ENCODE measurements at places on chromosomes 6 and 20.

- no peak overlapping the region for H3K27ac ChIP-seq
- H3K27me3 ChIP-seq = no peaks in the 10 kb centered on the region
- H3K4me3 ChIP-seq = no peak overlapping the region
- peaks cover 50% of the 10 kb centered on the region for H3K36me3 ChIP-seq
- no peak for DNase-seq
These were observed 10.5 kb downstream of the IBTK start for GRCh38 chr6:82237013-82237412.

GRCh38 chr6:20360471-20361119 lies 41.1 kb upstream of the E2F3 start:
- H3K27me3 ChIP-seq = peaks cover 9% of the 10 kb centered on the region
- DNase-seq = no peak
- H3K4me1 ChIP-seq = peaks cover 23% of the 10 kb centered on the region
- H3K36me3 ChIP-seq = peaks cover 9% of the 10 kb centered on the region
- no peak overlapping the region for H3K27ac ChIP-seq

GRCh38 chr20:32945710-32946221 lies 58.5 kb downstream of the SUN5 start:
- no peaks in the 10 kb centered on the region for H3K27me3 ChIP-seq
- peak overlapping the region; percentile 45 for H3K4me3 ChIP-seq
- peak overlapping the region; percentile 65 for H3K27ac ChIP-seq

DNA sequence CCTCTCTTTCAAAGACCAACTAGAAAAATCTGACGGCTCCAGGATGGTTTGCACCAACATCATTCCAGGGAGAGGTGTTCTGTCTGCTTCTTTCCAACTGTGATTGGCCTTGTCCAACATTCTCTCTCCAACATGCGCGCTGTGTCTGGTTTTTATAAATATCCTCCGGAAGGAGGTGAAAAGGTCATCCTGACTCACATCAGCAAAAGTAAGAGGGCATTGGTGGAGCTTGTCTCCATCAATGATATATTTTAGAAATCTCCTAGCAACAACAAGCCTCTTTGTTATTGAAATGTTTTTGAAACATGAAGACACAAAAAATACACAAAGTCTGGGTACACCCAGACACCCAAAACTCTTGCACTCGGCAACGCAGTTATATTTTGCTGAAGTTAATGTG lies 475.3 kb upstream of the JARID2 start:
- peaks cover 7% of the 10 kb centered on the region for H3K27me3 ChIP-seq
- H3K36me3 ChIP-seq = no peaks in the 10 kb centered on the region
- H3K27ac ChIP-seq = no peak overlapping the region
- no peak overlapping the region for H3K4me3 ChIP-seq
- DNase-seq = no peak
- no peaks in the 10 kb centered on the region for H3K4me1 ChIP-seq

DNA sequence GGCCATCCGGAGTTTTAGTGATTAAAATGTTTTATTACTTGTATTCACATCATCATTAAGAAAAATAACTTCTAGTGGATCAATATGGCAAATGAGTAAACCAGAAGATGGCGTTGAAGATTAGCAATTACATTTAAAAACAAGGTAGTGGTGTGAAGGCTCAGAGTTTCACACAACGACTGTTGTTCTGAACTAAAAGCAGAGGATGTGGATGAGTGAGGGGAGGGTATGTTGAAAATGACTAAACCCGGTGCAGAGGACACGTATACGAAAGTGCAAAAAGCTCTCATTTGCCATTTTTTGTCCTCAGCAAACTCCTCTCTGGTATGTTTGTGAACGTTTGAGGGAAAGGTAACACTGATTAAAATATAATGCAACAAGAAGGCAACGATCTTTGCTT lies 1.9 kb upstream of the IRF4 start:
- peaks cover 33% of the 10 kb centered on the region for H3K4me1 ChIP-seq
- peaks cover 21% of the 10 kb centered on the region for H3K36me3 ChIP-seq
- H3K4me3 ChIP-seq = peak overlapping the region; percentile 93
- peak; percentile 71 for DNase-seq
- H3K27me3 ChIP-seq = no peaks in the 10 kb centered on the region
- peak overlapping the region; percentile 98 for H3K27ac ChIP-seq

DNA sequence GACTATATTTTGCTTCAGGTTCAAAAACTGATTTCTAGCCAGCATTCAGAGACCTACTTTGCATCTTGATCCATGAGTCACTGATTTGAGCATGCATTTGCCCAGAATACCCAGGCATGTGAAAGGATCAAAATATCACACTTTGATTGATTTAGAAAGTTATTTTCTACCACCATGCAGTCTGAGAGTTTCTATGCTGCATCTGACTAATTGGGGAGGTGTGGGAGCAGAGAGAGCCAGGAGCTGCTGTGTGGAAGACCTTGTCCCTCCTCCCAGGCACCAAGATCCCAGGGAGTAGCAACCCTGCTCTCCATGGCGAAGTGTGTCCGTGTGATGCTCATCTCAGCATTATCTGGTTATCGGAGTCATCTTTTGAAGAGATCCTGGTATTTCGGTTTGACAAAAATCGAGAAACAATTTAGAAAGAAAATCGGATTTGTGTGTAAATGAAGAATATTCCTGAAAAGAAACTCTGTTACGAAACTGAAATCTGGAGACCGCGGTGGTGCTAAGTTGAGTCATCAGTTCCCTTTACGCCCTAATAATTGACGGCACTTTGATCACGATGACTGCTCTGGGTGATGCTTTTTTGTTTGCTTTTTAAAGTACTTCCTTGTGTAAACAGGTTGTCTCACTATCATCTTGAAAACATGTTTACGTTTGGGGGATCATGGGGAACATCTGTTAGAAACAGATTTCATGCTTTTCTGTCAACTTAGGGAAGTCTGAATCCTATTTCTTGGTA lies 193.4 kb downstream of the BACH2 start:
- H3K36me3 ChIP-seq = peaks cover 35% of the 10 kb centered on the region
- H3K27ac ChIP-seq = peak overlapping the region; percentile 41
- H3K4me1 ChIP-seq = peaks cover 56% of the 10 kb centered on the region
- DNase-seq = peak; percentile 45

DNA sequence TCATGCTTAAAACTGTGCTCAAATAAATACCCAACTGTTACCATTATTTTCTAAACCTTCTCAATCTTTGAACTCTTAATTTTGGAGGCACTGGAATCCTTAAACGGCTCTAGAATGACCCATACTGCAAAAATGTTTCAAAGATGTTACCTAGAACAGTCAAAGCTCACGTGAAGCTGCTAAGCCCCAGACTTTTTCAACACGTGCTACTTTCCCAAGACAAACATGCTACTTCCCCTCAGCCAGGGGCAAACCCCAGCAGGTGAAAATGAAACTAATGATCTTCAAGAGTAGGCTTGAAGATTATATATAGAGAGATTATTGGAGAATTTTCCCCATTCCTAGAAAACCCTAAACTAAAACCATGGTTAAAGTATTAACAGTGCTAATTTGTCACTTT lies 28.1 kb downstream of the HUS1B start:
- H3K4me3 ChIP-seq = no peak overlapping the region
- DNase-seq = no peak
- H3K27ac ChIP-seq = no peak overlapping the region
- H3K36me3 ChIP-seq = peaks cover 17% of the 10 kb centered on the region

DNA sequence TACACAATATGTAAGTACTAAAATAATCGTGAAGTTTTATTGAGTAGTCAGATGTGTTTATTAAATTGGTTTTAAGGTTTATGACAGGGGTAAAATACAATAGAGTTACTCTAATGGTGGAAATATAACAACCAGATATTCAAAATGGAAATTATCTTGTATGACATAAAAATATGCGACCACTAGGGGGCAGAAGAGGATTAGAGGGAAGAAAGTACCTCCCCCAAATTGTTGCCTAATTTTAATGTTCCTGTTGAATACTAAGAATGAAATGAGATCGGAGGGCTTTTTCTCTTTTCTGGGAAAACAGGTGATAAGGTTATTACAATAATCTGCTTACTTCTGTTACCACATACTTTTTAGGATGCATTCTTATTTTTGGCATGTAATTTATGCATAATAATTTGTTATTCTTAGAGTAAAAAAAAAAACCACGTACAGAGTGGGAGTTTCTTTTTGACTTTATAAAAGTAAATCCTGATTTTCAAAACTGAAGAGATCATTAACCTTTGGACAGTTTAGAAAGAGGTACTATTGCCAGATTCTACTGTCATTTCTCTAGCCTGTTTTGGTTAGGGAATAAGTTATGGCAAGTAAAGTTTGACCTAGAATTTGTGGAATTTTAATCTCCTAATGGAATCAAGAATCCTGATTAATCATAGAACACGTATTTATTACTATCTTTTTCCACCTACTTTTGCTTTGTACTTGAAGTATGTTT lies 159.2 kb downstream of the CD109 start:
- no peak for DNase-seq
- H3K4me3 ChIP-seq = no peak overlapping the region
- no peaks in the 10 kb centered on the region for H3K36me3 ChIP-seq
- no peaks in the 10 kb centered on the region for H3K4me1 ChIP-seq

- no peaks in the 10 kb centered on the region for H3K36me3 ChIP-seq
- H3K4me1 ChIP-seq = no peaks in the 10 kb centered on the region
- DNase-seq = no peak
- no peak overlapping the region for H3K27ac ChIP-seq
- H3K27me3 ChIP-seq = peaks cover 33% of the 10 kb centered on the region
These were observed 1.1 kb downstream of the TULP1 start for GRCh38 chr6:35511562-35511941.

DNA sequence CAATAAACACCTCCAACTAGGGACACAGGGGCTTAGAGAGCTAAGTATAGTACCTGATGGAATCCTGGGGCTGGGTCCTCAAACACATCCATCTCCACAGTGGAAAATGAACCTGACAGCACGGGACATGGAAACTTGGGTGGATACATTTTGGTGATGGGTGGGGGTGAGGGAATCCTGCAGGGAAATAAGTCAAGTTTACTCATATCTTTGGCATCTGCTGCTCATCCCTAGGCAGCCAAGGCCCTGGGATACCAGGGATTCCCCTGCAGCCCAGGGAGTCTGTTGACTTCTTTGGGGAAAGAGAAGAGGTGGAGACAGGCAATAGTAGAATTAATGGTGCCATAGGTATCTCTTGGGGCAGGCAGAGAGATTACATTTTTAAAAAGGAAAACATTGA lies 6.6 kb downstream of the APOBEC2 start:
- no peak for DNase-seq
- H3K27ac ChIP-seq = no peak overlapping the region
- H3K4me3 ChIP-seq = no peak overlapping the region
- peaks cover 2% of the 10 kb centered on the region for H3K4me1 ChIP-seq
- no peaks in the 10 kb centered on the region for H3K27me3 ChIP-seq

GRCh38 chr6:106124437-106125430 lies 38.6 kb downstream of the PRDM1 start:
- no peak for DNase-seq
- peaks cover 1% of the 10 kb centered on the region for H3K36me3 ChIP-seq
- H3K4me3 ChIP-seq = no peak overlapping the region
- no peaks in the 10 kb centered on the region for H3K27me3 ChIP-seq

DNA sequence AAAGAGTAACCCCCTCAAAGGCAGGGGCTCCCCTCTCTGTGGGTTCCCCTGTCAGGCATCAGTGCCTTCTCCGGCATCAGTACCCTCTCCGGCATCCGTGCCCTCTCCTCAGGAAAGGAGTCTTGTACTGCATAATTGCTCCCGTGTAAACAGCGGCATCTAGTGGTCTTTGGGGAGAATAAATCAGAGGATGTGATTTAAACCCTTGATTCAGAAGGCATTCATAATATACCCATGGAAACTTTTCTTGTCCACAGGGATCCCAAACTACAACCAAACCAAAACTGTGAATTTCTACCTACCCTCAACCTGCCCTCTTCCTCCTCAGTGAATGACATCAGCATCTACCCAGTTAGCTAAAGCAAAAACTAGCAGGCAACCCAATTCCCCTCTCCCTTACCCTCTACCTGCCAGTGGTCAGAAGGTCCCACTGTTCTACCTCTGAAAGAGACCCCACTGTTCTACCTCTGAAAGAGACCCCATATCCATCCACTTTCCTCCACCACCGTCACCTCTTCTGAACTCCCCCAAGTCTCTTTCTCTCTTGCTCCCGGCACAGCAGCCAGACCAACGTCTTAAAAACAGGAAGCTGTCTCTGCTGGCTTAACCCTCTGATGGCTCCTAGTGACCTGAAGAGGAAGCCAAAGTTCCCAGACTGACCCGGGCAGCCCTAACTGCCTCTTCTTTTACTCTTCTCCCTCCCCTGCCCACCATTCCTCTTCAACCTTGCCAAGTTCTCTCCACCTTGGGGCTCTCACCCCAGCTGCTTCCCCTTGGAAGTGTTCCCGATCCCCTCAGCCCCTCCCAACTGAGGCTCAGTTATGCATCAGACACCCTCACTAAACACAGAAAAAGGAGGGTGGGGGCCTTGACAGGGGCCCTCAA lies 27.2 kb downstream of the UBE2V1 start:
- H3K4me1 ChIP-seq = peaks cover 18% of the 10 kb centered on the region
- DNase-seq = no peak
- H3K27me3 ChIP-seq = no peaks in the 10 kb centered on the region

GRCh38 chr6:136550045-136550329 lies 235 bp downstream of the MAP7 start:
- no peak overlapping the region for H3K27ac ChIP-seq
- H3K27me3 ChIP-seq = peaks cover 67% of the 10 kb centered on the region
- H3K4me1 ChIP-seq = peaks cover 3% of the 10 kb centered on the region
- no peak for DNase-seq
- no peak overlapping the region for H3K4me3 ChIP-seq

DNA sequence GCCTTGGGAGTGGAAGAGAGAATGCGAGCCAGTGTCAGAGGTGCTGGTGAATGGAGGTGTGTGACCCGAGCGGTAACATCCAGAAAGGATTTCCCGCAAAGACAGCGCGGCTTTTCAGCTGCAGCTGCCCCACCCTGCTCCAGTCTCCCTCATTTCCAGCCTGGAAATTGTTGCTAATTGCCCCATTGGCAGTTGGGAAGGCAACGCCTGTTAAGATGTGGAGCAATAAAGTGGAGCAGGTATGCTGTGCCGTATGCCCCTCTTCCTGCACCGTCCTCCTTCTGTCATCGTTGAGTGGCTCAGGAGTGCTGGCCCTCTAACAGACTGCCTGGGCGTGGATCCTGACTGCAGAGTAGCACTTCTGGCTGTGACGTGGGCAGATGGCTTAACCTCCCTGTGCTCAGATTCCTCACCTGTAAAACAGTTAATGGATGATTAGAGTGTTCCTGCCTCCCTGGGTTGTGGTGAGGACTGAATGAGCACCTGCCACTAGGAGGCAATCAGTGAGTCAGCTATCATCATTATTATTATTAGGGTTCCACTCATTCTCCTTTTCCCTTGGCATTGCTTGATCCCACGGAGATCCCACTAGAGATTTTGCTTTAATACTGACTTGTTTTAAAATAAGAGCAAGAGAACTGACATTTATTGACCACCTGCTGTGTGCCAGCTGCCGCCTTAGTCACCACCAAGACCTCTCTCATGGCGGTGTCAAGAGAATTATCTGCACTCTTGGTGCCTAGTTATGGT lies 11.7 kb downstream of the ARFGEF2 start:
- H3K27me3 ChIP-seq = no peaks in the 10 kb centered on the region
- no peak for DNase-seq
- H3K4me1 ChIP-seq = peaks cover 12% of the 10 kb centered on the region
- H3K27ac ChIP-seq = no peak overlapping the region
- H3K4me3 ChIP-seq = no peak overlapping the region

All from T-helper 2 cell treated with Interferon-gamma antibody and Interleukin-4, amounts not matched to agents 5 μg/mL and 100 μg/mL, for 36 hours (primary cell).